ENCODE measurements at places on chromosomes 3 and 15. TPM values are rescaled to one million over a fixed set of nuclear protein-coding genes. Genes with fewer than 3 reads are reported as not detected.

CPN2 gene
- not detected for total RNA-seq

DNA sequence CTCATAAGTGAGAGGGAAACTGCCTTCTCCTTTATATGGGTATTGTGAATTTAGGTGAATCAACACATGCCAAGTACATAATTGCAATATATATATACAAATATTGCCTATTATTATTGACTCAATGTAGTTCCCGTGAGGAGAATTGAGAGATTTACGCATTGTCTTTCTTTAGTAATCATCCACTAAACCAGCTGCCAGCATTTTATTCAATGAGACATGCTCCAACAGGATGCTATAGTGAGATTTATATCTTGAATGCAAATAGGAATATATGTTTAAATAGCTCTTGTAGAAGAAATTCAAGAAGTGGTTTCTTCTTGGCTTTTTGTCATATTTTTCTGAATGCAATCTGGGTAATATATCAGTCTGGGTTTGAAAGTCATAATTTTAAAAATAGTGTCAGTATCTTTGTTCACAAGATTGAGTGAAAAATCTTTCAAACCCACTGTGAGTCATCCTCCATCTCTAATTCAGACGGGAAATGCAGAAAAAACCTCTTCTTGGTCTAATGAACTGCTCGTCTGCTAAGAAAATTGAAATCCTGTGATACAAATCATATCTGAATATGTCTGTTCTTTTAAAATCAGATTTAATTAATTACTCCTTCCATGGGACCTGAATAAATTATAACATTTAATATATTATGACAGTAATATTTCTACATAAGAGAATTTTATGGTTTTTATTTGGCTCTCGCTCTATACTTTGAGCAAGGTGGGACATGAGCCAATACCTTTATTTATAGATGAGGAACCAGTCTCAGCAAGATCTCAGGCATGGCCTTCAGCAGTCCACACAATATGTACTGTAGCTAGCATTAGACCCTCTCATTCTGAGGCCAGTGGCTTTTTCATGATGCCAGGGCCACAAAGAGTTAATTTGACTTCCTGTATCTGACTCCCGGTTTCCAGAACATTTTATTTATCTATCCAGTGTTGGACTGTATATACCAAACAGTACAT is 516.0 kb downstream of the GABRG3 start:
- no peak for DNase-seq

GRCh38 chr15:39625451-39625850 is 44.6 kb downstream of the THBS1 start:
- no peak for DNase-seq

DNA sequence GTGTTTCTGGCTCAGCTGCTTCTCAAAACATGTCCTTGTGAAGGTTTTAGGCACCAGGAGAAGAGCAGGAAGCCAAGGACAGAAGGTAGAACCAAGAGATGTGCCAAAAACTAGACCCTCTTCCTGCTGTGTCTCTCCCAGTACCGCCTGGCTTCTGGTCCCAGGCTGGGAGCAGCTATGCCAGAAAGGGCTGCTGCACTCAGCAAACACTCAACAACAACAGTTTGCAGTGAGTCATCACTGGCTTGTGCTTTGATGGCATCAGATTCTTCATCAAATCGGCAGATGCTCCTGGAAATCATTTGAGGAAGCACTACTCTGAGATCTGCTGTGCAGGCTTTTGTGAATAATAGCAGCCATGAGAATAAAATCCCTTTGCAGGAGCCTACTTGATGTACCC is 63.2 kb downstream of the DGKG start:
- DNase-seq: no peak

- DNase-seq: no peak
These were observed 509.3 kb upstream of the TGFBR2 start for GRCh38 chr3:30097022-30097650.

DNA sequence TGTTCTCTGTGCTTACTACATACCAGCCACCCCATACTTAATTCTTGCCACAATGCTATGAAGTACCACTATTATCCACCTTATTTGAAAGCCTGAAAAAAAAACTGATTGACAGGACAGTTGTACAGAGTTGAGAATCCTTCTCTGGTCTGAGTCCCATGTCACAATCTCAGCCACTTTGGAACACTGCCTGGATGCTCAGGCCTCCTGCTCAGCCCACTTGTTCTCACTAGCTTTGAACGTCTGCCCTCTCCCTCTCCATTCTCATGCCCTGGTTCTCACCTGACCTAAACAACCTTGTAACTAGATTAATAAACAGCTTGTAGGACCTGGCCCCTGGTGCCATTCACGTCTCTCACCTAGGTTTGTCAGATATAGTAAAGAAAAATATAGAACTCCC is 53.9 kb downstream of the TRIM69 start:
- DNase-seq: no peak

DNA sequence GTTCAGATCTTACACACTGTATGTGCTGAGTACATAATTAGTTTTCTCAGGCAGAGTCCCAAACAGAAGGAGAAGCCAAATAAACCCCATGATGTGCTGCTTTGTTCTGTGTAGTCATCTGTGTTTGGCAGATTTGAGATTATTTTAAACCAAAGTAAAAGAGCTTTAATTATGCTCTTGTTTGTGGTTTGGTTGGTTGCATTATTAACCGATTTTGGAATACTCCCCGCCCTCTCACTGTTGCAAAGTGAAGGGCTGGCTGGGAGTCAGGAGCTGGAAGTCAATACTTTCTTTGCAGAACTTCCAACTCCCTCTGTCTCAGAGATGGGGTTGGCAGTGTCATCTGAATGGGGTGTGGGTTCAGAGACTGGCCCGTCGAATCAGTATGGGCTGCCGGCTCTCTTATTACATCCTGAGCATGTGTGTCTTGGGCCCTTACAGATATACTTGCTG is 34.4 kb downstream of the SLCO3A1 start:
- no peak for DNase-seq

GRCh38 chr15:83057696-83058376 is 9.2 kb downstream of the BTBD1 start:
- DNase-seq: no peak

- DNase-seq: no peak
These were observed 21.8 kb upstream of the KLF13 start for GRCh38 chr15:31304751-31305365.

DNA sequence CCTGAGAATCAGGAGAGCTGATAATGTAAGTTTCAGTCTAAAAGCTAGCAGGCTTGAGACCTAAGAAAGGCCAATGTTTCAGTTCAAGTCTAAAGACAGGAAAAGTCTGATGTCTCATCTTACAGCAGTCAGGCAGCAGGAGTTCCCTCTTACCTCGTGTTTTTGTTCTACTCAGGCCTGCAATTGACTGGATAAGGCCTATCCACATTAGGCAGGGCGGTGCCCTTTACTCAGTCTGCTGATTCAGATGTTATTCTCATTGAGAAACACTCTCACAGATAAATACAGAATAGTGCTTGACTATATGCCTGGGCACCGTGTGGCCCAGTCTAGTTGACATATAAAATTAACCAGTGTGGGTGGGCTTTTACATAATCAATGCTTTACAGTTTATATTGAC is 122.4 kb downstream of the NR1D2 start:
- DNase-seq: no peak
